ENCODE measurements at places on chromosomes 16 and 17.

DNA sequence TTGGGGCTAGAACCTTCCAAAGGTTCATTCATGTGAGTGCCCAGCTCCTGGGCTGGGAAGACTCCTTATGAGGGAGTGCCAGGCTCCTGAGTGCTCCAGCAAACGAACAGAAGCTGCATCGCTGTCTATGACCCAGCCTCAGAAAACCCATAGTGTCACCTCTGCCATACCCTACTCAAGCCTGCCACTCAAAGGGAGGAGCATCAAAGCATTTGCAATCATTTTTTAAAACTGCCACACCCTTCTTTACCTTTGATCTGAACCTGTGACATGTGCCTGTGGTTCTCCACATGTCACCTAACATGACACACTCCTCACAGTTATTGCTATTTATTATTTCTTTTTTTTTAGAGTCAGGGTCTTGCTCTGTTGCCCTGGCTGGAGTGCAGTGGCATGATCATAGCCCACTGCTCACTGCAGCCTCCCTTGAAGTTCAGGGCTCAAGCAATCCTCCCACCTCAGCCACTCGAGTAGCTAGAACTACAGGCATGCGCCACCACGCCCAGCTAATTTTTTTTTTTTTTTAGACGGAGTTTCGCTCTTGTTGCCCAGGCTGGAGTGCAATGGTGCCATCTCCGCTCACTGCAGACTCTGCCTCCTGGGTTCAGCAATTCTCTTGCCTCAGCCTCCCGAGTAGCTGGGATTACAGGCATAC lies 7.3 kb upstream of the KDM8 start:
- DNase-seq = no peak

GRCh38 chr16:27514806-27515205 lies 34.9 kb downstream of the GTF3C1 start:
- DNase-seq = no peak

DNA sequence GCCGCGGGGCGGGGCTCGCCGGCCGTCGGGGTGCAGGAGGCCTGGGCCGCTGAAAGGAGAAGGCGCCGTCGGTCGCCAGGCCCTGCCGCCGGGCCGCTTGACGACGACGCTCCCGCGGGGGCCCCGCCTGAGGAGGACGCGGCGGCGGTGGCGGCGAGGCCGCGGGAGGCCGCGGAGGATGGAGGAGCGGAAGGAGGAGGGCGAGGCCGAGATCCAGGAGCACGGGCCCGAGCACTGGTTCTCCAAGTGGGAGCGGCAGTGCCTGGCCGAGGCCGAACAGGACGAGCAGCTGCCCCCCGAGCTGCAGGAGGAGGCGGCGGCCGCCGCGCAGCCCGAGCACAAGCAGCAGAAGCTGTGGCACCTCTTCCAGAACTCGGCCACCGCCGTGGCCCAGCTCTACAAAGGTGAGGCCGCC lies 430 bp downstream of the HAPSTR1 start:
- no peak for DNase-seq

GRCh38 chr16:56192986-56193945 lies 2.0 kb downstream of the GNAO1 start:
- no peak for DNase-seq

- DNase-seq = no peak
Observed at GRCh38 chr16:17831330-17831729, 360.6 kb upstream of the XYLT1 start.

DNA sequence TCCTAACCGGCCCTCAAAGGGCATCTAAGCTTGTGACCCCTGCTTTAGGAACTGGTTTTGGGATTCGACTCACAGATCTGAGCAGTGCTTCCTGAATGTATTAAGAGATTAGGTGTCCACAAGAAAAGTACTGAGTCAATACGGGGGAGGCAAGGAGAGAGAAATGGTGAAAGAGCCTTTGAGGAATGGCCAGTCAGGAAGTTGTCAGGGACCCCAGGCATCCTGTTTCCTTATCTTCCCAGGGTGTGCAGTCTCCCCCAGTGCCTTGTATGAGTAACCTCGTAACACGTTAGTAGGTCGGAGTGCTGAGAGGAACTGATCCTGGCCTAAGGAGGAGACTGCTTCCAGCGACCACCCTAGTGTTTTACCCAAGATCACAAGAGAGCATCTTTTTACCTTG lies 16.4 kb upstream of the TMED6 start:
- DNase-seq = no peak
